Keratinocyte (primary cell): ENCODE measurements at places on chromosomes 1 and 21.
A peak's percentile ranks its signal among the peaks of the same experiment; 100 is the strongest.

DNA sequence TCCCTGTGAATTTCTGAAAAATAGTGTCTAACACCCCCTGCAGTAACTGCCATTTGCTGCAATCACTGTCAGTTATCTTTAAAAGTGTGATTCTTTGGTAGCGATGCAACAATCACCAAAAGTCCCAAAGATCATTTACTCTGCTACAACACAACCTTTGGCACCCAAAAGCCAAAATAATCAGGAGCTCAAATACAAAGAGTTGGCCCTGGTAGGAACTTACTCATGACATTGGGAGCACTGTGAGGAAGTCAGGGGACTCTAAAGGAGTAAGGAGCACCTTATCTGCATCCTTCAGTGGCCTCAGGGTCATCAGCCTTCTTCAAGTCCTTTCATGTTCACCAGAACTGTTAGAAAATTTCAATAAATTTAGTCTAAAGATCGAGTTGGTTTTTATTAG lies 54.6 kb downstream of the SLC16A1 start:
- no peak for DNase-seq

GRCh38 chr1:33050221-33051076 lies 13.8 kb upstream of the AK2 start:
- DNase-seq: no peak

DNA sequence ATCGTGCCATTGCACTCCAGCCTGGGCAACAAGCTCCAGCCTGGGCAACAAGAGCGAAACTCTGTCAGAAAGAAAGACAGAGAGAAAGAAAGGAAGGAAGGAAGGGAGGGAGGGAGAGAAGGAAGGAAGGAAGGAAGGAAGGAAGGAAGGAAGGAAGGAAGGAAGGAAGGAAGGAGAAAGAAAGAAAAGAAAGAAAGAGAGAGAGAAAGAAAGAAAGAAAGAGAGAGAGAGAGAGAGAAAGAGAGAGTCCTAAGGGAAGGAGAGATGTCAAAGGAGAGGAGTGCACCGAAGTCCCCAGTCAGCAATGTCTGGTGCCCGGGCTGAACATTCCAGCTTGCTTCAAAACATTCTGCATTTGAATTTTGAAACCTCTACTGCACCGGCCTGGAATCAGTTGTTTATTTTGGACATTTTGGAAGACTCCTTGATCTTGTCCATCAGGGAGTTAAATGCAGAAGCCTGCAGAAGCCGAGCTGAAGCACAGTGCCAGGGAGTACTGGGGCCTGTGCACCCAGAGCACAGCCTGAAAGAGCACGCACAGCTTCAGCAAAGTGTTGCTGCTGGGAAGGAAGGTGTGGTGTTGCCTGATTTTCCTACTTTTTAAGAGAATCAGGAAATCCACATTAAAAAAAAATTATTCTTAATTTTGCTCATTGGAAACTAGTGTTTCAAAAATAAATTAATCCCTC lies 3.7 kb upstream of the IGSF3 start:
- no peak for DNase-seq

DNA sequence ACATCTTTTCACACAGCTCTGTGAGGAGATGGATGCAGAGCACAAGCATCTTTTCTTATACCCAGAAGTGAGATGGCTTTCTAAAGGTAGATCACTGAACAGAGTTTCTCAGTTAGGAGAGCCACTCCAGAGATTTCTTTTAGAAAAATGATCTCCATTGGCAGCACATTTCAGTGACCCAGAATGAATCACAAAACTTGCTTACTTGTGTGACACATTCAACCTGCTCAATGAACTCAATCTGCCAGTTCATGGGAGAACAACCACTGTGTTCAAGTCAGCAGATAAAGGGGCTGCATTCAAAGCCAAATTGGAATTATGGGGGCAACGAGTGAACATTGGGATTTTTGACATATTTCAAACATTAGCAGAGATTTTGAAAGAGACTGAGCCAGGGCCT lies 78.3 kb downstream of the UCHL5 start:
- no peak for DNase-seq

DNA sequence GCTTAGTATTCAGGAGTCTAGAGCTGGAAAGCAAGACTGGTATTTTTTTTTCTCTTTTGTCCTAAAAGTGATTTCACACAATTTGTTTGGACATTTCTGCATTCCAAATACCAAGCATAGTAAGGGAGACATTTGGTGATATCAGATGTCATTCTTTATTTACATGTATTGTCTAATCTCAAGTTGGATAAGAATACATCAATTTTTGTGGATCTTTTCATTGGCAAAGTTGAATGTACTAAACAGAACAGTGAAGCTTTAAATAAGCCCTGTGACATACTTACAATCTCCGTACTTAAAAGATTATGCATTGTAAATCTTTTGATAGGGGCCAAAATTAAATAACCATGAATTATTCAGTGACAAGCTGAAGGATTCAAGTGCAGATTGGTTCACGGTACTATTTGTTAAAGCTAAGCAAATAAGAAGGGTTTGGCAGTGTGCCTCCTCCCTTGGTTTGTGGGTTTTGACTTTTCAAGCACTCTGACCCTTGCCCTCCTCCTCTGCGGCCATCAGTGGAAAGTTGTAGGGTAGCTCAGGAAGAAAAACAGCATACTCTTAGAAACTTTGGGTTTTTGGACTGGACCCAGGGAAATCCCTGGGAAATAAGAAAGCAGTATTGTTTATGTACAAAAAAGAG lies 663.7 kb downstream of the ADGRL2 start:
- no peak for DNase-seq

GRCh38 chr1:209038735-209039134 lies 544.8 kb upstream of the CAMK1G start:
- DNase-seq: peak; percentile 49

- no peak for DNase-seq
These were observed 993 bp downstream of the SYPL2 start for GRCh38 chr1:109467301-109467777.

DNA sequence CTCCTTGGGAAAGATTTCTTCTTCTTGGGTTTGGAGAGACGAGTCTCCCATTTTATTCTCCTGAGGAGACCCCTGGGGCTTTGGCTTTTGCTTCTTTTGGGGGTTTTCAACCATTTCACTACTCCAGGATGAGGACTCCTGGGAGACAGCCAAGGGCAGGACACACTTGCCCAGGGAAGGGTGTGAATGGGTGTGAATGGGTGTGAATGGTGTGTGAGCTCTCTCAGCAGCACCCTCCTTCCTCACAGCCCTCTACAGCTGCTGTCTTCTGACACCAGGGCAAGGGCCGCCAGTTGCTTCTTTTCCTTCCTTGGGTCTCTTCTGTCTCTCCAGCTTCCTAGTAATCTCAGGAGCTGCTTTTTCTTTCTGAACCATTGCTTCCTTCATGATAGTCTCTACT lies 24.2 kb downstream of the KIF17 start:
- DNase-seq: no peak

DNA sequence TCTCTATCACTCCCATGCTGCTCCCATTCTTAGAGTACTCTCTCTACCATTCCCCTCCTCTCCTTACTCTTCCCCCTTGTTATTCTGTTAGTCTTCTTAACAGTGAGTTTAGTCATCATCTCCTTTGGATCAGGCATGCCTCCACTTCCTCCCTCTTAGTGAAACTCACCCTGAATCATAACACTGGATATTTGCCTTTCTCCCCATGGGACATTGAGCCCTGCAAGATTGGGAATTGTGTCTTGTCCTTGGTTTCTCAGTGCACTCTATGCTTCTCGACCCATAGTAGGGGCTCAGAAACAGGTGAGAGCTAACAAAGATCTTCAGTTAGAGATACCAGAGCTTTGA lies 68.3 kb upstream of the GCLM start:
- no peak for DNase-seq
